CD4-positive, CD25-positive, alpha-beta regulatory T cell (primary cell): ENCODE measurements at places on chromosomes 1 and 21.
A peak's percentile ranks its signal among the peaks of the same experiment; 100 is the strongest.

DNA sequence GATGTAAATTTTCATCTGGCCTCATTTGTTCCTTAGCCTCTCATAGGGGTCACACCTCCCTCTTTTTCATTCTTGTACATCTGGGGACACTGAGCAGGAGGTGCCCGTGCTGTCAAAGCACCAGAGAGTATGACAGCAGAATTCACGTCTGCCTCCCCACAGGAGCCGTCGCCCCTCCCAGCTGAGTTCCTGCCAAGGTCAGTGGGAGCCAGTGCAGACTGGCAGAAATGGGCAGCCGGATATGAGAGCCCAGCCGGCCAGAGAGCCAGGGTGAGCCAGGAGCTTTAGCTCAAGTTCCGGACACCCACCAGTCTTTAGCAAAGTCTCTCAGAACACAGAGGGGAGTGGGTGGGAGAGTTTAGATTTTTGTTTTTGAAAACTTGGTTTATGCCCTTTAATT is 21.9 kb downstream of the GPR137B start:
- DNase-seq, result no peak

- peak; percentile 62 for DNase-seq
Observed at GRCh38 chr1:160522622-160523345, at the start of gene SLAMF6. SLAMF6 (minus strand) TSS chr1:160523255; CDS start chr1:160523192, 63 bp downstream.

DNA sequence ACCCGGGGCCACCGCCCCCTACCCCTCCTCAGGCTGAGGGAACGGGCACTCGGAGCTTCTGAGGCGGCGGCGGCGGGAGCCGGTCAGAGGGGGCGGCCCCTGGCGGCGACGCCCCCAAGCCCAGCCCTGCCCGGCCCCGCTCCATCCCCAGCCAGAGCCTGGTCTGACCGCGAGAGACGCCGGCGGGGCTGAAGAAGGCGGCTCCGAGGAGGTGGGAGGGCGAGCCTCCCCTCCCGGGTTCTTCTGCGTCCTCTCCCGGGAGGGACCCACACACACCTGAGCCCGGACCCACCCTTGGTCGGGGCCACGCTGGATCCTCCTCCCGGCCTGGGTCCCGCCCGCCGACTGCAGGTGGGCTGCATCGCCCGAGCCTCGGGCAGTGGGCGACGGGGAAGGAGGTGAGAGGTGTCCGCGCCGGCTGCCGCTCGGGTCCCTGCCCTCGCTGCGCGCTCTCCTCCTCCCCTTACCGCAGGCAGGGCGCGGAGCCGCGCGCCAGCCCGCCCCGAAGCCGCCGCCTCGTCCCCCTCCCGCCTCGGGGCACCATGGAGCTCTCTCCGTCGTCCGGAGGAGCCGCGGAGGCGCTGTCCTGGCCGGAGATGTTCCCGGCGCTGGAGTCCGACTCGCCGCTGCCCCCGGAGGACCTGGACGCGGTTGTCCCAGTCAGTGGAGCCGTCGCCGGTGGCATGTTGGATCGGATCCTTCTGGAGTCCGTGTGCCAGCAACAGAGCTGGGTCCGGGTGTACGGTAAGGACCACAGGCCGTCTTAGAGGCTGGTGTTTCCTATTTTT is at the start of gene RASAL2:
RASAL2 (plus strand) TSS at position 154 of the 788 bp plus-strand sequence; CDS start at position 543, 389 bp downstream.
- no peak for DNase-seq

DNA sequence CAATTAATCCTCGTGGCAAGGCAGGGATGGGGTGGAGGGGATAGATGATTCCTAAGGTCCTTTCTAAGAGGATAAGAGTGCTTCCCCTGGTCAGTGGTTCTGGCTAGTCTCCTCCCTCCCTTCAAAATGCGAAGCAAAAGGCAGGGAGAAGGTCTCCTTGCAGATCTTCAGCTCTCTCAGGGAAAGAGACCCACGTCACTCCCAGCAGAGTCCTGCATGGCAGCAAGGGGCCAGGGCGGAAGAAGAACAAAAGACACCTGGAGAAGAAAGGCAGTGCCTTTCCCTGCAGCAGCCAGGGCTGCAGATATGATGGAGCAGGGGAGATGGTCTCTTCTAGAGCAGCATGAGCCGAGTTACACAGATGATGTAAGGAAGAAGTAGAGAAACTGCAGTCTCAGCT is 29.6 kb upstream of the SLAMF9 start:
- no peak for DNase-seq

DNA sequence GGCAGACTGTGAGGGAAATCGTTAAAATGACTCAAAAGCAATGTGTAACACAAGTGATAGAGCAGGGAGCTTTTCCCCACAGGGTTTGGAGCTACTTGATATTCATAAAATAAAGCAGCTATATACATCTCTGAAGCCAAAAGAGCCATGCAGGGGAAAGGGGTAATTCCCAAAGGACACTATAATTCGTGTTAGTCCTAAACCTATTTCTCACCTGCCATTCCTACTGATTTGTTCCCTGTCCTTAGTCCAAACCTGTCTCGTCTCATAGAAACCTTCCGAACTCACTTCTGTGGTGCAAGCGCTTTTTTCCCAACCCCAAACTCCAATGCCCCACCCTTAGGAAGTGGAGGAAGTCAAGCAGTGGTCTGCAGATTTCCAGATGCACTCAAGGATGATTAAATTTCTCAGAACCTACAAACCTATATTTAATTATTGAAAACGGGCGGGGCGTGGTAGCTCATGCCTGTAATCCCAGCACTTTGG is 946 bp upstream of the HNRNPR start:
- DNase-seq, result no peak

DNA sequence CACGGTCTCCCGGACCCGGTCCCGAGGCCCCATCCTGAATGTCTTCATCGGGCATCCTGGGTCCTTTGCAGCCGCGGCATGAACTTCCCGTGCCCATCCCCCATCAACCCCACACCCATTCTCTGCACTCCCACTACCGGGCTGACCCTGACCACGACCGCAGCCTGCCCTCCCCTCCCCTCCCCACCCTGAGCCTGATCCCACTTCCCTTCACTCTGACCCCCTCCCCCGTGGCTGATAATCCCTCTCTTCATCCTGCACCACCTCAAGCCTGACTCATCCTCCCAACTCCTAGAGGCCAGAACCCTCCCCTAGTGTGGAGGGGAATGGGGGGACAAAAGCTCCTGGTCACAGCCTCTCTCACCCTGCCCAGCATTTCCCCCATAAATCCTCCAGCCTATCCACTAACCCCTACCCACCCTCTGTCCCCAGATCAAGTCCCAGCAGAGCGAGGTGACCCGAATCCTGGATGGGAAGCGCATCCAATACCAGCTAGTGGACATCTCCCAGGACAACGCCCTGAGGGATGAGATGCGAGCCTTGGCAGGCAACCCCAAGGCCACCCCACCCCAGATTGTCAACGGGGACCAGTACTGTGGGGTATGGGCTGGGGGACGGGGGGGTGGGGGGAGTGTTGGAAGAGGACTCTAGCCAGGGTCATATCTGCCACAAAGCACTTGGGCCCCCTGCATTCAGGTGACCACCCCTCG is 602 bp downstream of the SH3BGRL3 start:
- no peak for DNase-seq

DNA sequence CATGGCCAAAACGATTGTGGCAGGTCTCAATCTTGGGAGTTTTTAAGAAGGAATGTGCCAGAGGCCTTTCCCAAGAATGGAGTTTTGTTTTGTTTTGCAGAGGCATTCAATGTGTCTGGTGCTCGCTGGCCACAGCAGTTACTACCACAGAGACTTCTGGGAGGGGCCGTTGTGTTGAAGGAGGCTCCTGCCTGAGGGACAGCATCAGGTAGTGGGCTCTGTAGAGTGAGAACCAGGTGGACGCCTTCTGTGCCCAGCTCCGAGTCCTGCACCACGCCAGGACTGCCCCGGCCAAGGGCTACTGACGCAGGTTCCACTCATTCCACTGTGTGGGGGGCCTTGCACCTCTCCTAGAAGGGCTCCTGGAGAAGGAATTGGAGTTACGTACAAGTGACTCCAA is 44.9 kb upstream of the RBM15 start:
- DNase-seq, result no peak

DNA sequence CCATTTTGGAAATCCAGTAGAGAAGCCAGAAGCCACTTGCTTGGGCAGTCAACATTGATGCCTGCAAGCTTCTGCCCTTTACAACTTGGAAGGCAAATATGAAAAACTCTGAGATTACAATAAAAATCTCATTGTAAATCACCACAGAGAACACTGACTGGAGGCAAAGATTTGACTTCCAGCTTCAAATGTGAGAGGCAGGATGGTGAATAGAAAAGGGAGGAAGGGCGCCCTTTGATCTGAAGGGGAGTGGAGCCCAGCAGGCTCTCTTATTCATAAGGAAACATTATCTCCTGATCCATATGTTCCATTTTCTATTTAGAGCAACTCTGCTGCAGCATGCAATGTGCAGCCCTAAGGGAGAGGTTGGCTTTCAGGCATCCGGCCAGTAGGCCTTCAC is 348.3 kb downstream of the AJAP1 start:
- no peak for DNase-seq

DNA sequence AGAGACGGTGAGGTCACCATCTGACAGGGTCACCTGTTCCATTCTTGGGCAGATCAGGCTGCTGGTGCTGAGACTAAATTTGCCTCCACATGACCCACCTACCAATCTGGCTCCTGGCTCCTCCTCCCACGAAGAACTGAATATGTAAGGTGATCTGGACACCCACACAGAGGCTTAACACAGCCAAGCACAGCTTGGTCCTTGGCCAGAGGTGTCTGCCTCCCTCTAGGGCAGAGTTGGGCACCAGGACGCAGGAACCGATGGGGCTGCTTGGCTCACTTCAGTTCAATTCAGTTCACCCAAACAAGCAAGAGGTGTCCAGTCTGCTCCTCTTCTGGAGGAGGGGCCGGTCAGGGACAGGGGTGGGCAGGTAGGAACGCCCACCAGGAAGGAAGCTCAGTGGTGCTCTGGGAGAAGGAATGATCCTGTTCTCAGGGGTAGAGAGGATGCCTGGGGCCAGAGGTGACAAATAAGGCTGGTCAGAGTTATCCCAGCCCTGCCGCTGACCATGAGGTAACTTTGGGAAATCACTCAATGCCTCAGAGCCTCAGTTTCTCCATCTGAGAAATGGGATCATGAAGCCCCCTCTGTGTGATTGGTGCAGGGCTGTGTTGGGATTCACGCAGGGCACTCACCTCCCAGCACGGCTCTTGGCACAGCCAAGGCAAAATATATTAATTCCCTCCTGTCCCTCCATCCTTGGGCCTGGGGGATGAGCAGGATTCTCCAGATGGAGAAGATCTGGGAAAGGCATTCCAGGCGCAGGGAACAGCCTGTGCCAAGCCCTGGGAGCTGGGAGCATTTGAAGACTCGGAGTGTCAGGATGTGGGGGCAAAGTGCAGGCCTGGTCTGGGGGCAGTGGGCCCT is 284.5 kb downstream of the PTPRU start:
- DNase-seq, result no peak

GRCh38 chr1:196535727-196536126 is 72.5 kb downstream of the KCNT2 start:
- DNase-seq, result peak; percentile 1
